Stimulated activated CD4-positive, alpha-beta T cell treated with anti-CD3 and anti-CD28 coated beads, Interleukin-12 subunit alpha, Interleukin-12 subunit beta, amount 100 ng/mL, for 24 hours (primary cell): ENCODE measurements at places on chromosomes 3 and 15.

GRCh38 chr15:88232771-88233201 is 23.8 kb downstream of the NTRK3 start:
- DNase-seq = no peak

GRCh38 chr3:197458179-197458707 is 97.5 kb downstream of the BDH1 start:
- no peak for DNase-seq

DNA sequence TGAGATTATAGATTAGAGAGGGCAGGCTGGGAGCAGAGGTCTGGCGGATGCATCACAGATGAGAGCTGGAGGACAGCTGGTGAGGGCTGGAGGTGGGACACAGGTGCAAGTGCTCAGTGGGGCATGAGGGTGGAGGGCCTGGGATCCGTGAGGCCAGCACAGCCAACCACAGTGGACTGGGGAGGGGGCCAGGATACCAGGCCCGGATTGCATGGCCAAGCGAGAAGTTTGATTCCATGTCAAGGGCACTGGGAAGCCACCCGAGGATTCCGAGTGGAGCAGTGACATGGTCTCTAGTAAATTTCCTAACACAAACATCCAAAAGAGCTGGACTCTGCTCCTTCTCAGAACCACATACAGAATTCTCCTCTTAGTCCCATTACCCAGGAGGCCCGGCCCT is 44.0 kb upstream of the SLC41A3 start:
- no peak for DNase-seq

DNA sequence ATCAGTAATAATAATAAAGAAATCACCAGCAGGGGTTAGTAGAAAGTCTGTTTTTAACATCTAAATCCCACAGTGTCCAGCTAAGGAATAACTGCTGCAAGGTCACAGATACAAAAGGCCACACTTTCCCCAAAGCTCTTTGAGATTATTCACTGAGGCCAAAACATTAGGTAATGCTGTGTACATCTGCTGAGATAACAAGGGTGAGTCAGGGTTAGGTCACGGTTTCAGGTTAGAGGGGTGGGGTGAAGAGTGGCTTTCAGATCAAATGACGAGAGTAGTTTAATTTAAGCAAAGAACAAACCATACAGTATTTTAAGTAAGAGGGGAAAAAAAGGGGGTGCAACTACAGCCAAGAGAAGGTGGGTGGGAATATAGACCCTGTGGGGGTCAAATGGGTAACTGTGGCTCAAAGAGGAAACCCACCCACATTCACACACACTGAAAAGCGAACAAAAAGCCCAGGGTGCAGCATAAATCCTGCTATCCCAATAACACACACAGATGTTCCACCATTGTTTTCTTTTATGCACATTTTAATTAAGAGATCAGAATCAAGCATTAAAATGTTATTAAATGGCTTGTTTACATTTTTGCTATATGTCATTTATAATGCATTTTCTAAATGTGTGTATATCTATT is 412.9 kb downstream of the TIGIT start:
- no peak for DNase-seq

DNA sequence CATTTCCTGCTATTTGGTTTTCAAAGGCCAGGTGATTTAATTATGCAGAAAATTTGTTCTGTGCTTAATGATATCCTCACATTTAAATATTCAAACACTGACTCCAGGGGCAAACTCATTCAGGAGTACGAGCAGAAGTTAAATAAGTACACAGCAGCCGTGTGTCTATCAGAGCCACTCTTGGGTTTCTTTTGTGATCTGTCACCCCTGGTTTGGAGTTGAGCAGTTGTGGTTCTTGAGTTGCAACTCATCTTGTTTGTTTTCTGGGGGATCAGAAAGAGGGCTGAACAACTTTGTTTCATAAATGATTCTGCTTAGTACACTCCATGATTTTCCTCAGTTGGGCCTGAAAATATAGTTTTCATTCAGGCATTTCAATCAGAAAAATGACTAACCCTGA is 25.7 kb upstream of the PPP4R2 start:
- no peak for DNase-seq

DNA sequence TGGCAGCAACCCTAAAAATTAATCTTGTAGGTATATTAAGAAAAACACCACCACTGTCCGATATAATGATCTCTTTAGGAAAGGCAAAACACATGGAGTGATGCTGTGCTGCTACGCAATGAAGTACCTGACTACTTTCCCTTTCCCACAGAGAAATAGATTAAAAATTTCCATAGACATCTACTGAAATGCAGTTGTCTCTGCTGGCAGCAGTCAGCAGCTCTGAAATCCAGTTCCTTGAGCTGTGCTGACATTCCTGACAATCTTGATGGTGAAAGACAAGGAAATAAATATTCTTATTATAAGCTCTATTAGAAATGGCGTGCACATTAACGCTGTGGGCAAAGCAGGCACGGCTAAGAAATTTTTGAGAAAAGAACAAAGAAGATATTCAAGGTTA is 287.6 kb downstream of the IL5RA start:
- no peak for DNase-seq

DNA sequence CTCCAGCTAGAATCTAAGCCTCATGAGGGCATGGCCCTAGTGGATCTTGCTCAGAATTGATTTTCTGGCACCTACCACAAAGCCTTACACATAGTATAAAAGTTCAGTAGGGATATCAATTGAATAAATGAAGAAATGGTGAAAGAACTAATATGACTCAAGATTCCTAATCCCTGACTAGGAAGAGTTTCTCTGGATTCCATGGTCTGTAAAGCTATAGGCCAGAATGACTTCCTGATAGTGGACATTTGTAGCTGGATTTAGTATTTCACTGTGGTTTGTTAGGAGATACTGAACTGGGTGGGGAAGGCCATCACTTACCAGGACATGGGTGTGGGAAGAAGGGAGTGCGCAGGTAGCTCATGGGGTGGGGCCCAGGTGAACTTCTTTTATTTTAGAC is 168.9 kb downstream of the RAP2B start:
- DNase-seq = no peak

- DNase-seq = no peak
Measured at GRCh38 chr3:23304424-23304823, 101.3 kb downstream of the UBE2E2 start.

DNA sequence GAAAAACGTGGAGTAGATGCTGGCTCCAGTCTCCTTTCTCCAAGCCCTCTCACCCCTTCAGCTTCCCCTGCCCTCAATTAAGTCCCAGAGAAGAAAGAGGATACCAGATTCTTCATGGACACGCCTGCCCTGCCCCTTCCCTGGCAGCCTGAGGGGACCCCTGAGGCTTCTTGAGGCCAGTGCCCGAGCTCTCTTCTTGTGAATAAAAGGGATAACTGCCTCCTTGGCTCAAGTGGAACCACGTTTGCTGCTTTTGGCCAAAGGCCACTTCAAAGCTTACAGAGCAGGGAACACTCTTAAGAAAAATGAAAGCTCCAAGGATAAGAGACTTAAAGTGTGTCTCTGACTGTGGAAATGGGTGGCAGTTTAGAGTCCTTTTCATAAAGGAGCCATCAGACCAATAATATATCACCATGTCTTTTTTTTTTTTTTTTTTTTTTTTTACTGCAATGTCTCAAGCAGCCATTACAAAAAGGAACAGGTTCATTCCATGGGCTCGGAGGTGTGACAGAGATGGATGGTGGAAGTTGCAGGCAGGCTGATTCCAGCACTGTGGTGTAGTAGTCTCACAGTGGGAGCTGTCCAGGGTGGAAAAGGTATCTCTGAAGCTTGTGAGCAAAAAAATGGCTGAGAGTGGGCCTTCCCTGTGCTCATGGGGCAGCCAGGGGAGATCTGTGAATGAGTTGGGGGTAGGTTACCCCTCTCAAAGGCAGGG is 108.8 kb downstream of the SEMA5B start:
- DNase-seq = no peak

- no peak for DNase-seq
Measured at GRCh38 chr3:140113996-140114788, 179.2 kb downstream of the CLSTN2 start.

- DNase-seq = no peak
Measured at GRCh38 chr15:49495993-49496753, 73.1 kb downstream of the FGF7 start.

GRCh38 chr3:56347219-56347871 is 120.9 kb downstream of the ERC2 start:
- DNase-seq = no peak

DNA sequence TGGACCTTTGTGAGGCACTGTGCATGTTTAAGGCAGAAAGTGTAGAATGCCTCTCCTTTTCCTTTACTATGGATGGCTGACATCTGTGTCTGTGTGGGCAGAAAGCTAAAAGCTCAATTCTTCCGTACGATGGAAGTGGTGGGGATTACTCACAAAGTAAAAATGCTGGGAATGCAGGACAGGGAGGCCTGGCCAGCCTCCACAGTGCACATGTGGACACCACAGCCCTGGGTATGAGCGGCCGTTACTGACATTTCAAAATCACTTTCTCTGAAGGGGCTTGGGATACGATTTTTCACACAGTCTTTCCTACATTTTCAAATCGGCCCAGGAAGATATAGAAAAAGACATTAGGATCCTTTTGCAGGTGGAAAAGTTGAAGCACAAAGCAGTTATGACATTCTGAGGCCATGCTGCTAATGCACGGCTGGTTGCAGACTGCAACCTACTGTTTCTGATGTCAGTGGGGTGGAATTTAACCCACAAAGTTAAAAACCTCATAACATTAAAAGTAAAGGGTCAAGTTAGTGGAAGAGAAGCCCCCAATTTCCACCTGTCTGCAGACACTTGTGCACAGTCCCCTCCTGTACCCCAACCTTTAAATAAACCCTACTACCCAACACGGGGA is 27.9 kb downstream of the EHD4 start:
- no peak for DNase-seq

DNA sequence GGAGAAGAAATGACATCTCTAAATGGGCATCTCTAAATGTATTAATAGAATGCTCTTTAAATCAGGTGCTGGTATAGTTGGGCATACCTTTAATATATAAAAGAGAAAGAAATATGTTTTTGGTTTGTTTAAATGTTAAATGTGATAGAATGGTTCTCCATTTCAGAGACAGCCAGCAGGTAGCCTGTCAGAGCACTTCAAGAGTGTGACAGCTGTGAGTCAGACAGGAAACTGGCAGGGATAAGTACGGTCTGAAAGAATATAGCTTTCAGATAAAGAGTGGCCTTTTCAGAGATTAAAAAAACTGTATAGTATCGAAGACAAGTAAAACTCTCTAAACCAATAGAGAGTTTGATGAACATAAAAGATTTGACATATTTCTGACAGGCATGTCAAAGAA is 654.1 kb downstream of the IGSF11 start:
- DNase-seq = no peak

- DNase-seq = no peak
Measured at GRCh38 chr15:33369941-33370622, 59.3 kb downstream of the RYR3 start.

- no peak for DNase-seq
Measured at GRCh38 chr3:56001537-56001936, 466.7 kb downstream of the ERC2 start.

DNA sequence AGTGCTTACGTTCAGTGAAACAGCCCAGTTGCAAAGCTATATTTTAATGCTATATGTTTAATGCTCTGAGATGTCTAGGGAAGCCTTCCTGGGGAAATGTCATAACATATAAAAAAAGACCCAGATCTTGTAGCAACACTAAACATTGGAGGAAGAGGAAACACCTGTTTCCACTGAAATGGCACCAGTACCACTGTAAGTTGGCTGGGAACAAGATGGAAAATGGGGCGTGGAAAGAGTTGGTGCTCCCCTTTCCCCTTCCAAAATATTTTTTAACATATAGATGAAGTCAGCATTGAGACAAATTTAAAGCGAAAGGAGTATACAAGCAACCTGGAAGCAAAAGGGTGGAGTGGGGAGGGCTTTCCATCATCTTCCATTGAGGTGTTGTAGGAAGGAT is 289.9 kb upstream of the COL8A1 start:
- DNase-seq = no peak

DNA sequence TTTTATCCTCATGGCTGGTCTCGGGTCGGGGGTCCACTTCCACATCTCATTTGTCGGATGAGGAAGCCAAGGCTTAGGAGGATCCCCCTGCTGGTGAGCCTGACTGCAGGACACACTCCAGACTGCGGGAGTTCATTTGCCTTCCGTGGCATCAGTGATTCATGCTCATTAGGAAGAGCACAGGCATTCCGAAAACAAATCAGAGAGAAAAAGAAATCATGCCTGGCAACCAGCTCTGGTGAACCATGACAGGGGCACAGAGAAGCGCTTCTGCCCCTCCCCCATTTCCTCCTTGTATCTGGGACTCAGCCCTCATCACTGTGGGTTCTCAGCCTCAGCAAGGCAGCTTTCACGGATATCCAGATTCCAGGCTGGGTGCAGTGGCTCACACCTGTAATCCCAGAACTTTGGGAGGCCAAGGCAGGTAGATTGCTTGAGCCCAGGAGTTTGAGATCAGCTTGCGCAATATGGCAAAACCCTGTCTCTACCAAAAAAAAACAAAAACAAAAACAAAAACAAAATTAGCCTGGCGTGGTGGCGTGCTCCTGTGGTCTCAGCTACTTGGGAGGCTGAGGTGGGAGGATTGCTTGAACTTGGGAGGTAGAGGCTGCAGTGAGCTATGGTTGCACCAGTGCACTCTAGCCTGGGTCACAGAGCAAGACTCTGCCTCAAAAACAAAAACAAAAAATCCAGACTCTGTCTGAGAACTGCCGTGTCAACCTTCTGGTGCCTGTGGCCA is 28.4 kb downstream of the IRAK2 start:
- no peak for DNase-seq

DNA sequence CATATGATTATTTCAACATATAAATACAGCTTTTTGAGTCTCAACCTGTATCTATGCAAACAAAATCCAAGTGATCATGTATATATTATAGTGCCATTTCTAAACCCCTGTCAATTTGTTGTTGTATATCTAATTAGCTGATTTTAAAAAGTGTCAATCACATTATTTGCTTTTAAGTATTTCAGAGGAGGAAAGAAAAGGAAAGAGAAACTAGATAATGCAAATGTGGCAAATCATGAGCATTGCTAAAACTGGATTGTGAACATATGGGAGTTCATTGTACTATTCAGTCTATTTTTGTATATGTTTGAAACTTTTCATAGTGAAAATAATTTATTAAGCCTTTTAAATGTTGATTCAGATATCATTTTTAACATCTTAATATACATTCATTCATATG is 190.7 kb downstream of the ZIC4 start:
- no peak for DNase-seq

- DNase-seq = no peak
Measured at GRCh38 chr3:114308377-114308776, 14.5 kb downstream of the TIGIT start.

DNA sequence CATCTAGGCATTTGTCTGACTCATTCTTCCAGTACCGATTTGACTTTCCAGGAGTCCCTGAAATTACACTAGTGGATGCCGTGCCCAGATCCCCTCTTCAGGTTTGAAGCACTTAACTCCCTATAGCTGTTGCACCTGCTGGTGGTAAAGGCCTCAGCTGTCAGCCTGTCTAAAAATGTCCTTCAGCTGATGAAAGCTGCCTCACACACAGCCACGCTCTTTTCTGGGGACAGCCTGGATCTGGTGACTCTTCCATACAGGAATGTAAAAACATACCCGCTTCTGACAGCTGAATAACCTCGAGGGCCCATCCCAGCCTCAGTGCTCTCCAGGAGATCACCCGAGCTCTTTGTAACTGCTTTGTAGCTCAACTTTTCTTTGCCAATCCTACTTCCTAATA is 534.1 kb upstream of the GRM7 start:
- DNase-seq = no peak

GRCh38 chr3:52429031-52429430 is 15.9 kb downstream of the SEMA3G start:
- no peak for DNase-seq
